ENCODE measurements at places on chromosomes 7 and 10. TPM values are rescaled to one million over a fixed set of nuclear protein-coding genes. Genes with fewer than 3 reads are reported as not detected.

TFPI2 gene
- not detected for total RNA-seq

ANXA8 gene
- not detected for total RNA-seq

PNLIPRP1 gene
- total RNA-seq = not detected

TUBAL3 gene
- total RNA-seq = 0.33 TPM

ACBD7 gene
- total RNA-seq = 1.3 TPM

CALML3 gene
- not detected for total RNA-seq

FANK1 gene
- 17.2 TPM for total RNA-seq

SH2B2 gene
- total RNA-seq = 14.5 TPM

TECPR1 gene
- 25.0 TPM for total RNA-seq

HOXA3 gene
- total RNA-seq = 0.94 TPM

TUBB8 gene
- total RNA-seq = 0.50 TPM

SLIT1 gene
- total RNA-seq = 0.29 TPM

MALRD1 gene
- total RNA-seq = 4.5 TPM

Measured in thyroid gland (tissue), 4 donors.